Thymus (tissue), 14 donors: ENCODE measurements at places on chromosomes 5 and 9. TPM values are rescaled to one million over a fixed set of nuclear protein-coding genes. Genes with fewer than 3 reads are reported as not detected.

- DNase-seq, result peak; percentile 4
These were observed at the start of gene MEGF10 for GRCh38 chr5:127290019-127290945. Gene MEGF10, plus strand, starts transcription at chr5:127290796. Its CDS starts 40,513 bp downstream, at chr5:127331309.

DNA sequence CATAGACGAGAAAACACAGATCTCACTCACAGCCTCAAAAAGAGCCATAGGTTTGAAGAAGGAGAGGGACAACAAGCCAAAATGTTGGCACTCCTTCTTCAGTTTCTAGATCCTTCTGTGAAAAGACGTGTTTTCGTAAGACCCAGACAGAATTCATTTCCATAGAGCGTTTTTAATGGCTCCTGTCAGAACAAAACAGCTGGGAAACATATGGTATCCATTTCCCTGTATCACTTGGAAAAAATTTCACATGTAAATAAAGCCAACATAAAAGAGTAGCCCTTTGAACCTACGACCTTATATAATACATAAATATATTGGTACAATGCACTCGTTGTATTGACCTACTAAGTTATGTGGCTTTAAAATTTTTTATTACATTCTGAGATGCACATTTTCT lies 108.1 kb downstream of the SNCAIP start:
- DNase-seq, result no peak

DNA sequence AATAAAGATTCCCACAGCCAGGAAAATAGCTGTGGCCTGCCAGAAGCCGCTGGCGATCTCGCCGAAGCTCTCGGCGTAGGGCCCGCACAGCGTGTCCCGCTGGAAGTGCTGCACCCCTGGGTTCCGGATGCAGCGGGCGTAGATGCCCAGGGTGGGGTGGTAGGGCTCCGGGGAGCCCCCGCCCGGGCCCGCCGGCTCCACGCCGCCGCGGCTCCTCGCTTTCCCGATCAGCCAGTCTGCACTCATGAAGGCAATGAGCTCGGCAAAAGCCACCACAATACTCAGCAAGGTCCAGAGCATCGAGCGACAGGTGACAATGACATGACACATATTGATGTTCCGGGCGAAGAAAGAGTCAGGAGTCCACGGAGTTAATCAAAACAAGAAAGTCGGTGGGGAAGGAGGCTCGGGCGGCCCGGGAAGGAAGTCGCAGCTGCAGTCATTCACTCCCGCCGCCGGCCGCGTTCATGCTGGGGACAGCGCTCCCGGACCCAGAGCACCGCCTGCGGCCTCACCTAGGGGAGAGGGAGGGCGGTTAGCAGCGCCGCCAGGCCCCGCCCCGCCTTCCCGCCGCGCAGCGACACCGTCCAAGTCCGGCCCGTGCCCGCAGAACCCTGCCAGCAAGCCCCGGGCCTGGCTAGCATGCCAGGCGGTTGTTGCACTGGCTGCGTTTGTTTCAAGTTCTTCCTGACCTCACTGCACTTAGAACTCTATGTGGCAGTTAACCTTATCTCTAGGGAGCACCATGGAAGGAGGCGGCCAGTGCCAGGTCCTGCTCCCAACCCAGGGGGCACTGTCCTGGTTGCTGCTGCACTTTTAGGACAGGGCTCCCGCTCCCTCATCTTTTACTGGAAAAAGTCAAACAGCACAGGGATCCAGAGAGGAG lies 138.4 kb downstream of the LHFPL2 start:
- no peak for DNase-seq

Gene IFNA13
- not detected for total RNA-seq

GRCh38 chr5:67431191-67431590 lies 234.6 kb upstream of the CD180 start:
- no peak for DNase-seq

- no peak for DNase-seq
These were observed 87.1 kb downstream of the ENTREP1 start for GRCh38 chr9:69411931-69412740.

- DNase-seq, result no peak
These were observed 7.9 kb downstream of the MSX2 start for GRCh38 chr5:174732036-174733020.

- no peak for DNase-seq
These were observed 38.7 kb downstream of the LARP1 start for GRCh38 chr5:154793599-154794524.

- DNase-seq, result no peak
These were observed 147.2 kb upstream of the MOCS2 start for GRCh38 chr5:53256746-53257145.

- no peak for DNase-seq
These were observed 1.1 kb upstream of the UBE2QL1 start for GRCh38 chr5:6447384-6448140.

- DNase-seq, result no peak
These were observed 15.0 kb downstream of the DNM1 start for GRCh38 chr9:128218172-128218517.
